Non-pigmented ciliary epithelial cell (primary cell): ENCODE measurements at places on chromosomes 4 and X.

DNA sequence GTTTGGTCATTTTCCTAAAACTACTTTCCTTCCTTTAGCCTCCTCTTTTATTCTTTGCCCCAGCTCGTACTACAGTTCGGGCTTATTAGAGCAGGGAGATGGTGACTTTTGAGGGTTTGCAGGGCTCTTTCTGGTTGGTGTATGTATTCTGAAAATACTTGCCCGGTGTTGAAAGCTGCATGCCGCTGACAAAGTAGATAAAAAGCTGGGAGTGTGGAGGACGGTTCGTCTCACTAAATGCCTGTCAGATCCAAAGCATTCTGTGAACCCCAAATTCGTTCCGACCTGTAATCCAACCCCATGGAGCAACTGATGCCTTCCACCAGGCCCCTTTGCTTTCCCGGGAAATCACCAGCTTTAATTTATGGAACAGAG, 19.2 kb downstream of the TRIM2 start:
- no peak for DNase-seq

- DNase-seq, result no peak
Observed at GRCh38 chr4:124754681-124755080, 42.1 kb upstream of the ANKRD50 start.

DNA sequence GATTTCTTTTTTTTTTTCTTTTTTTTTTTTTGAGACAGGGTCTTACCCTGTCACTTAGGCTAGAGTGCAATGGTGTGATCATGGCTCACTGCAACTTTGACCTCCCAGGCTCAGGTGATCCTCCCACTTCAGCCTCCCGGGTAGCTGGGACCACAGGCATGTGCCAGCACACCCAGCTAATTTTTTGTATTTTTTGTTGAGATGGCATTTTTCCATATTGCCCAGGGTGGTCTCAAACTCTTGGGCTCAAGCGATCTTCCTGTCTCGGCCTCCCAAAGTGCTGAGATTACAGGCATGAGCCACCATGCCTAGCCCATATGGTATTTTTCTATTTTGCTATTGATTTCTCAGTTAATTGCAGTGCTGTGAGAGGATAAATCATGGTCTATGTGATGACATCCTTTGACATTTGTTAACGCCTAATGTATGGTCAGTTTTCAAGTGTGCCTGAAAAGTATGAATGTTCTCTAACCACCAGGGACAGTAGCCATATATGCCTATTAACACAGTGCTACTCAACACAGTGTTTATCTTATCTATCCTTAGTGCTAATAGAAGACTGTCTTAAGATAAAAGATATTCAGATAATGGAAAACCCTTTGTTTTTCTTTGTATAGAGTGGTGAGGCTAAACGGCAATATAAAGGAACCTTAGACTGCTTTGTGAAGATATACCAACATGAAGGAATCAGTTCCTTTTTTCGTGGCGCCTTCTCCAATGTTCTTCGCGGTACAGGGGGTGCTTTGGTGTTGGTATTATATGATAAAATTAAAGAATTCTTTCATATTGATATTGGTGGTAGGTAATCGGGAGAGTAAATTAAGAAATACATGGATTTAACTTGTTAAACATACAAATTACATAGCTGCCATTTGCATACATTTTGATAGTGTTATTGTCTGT, 9.1 kb upstream of the HSPA4L start:
- DNase-seq, result no peak

GRCh38 chr4:113979905-113980615, 613 bp upstream of the ARSJ start:
- DNase-seq, result no peak

DNA sequence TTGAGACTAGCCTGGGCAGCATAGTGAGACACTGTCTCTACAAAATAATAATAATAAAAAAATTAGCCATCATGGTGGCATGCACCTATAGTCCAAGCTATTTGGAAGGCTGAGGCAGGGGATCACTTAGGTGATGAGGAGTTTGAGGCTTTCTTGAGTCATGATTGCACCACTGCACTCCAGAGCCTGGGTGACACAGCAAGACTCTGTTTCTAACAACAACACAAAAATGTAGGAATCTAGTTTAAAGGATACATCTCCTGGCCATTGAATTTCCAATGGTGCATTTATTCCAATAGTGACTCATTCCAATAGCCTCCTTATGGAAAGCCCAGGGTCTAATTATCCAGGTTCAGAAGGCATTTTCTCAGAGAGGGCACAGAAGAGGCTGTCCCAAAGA, 21.9 kb upstream of the HERC6 start:
- no peak for DNase-seq

DNA sequence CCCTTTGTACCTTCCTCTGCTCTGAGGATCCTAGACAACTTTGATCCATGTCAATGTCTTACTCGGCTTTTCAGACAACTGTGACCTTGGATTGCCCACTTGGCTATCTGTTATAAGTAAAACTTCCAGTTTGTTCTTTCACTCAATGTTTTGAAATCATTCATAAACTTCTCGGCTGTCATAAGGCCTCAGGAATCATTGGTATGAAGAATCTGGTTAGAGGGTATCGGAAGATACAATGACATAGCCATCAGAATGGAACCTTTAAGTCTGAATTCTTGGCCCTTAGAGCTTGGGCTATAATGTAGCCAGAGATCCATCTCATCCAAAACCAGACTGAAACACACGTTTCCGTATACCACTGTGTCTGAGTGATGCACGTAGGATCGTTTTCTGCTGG, 59.0 kb upstream of the WDR1 start:
- no peak for DNase-seq

DNA sequence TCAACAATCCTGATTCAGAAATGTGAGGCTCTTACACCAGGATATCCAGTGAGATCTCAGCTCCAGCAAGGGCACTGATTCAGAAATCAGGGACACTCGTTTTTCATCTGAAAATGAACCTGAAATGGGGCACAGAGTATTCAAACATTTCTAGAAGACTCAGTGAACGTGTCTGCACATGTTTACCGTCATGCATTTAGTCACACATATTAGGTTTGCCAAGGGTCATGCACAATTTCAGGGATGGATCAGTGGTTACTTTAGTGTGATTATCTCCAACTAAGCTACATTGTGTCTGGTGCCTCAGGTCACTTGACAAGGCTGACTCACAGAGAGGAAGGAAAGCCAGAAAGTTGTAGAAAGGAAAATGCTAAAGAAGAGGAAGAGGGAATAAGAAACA, 33.6 kb upstream of the SPANXN2 start:
- DNase-seq, result no peak

DNA sequence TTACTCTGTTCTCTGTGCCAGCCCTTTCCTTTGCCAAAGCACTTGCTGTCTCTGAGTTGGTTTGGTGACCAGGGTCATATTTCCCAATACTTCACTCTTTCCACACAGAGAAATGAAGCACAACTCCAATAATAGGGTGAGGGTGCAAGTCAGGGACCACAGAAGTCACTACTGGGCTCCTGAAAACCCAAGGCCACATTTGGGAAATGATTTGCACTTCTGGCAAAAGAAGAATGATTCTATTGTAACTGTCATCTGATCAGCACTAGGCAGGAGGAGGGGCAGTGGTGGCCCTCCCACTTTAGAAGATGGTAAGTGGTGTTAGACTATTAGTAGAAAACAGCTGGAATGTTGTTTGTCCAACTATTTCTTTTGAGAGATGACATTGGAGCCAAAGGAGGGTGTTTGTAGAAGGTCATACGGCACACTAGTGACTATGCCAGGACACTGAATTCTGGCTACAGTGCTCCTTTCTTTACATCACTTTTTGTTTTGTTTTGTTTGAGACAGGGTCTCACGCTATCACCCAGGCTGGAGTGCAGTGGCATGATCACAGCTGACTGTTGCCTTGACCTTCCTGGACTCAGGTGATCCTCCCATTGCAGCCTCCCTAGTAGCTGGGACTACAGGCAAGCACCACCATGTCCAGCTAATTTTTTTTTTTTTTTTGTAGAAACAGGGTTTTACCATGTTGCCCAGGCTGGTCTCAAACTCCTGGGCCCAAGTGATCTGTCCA, 10.8 kb upstream of the HADH start:
- DNase-seq, result no peak
